ENCODE measurements at places on chromosomes 1 and 21.
A peak's percentile ranks its signal among the peaks of the same experiment; 100 is the strongest.

DNA sequence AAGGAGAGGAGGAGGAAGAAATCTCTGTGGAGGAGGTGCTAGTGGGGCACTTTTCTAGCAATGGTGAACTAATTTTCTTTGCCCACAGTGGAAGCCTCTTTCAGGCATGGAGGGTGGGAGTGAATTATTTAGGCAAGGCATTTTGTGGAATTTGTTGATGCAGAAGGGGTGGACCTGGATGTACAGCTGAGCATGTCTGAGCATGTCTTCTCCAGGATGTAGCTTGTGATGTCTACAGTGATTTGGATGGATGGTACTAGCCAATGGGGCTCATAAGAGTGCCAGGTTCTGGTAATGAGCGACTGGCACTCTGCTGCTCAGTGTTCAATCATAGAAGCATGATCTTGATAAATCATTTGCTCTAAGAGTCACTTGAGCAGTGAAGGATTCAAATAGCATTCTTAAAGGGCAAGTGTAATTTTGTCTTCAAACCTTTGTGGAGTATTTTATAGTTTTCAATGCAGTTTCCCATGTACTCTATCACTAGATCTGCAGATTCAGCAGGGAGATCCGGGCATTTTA lies 153.9 kb upstream of the LMO4 start:
- no peak for DNase-seq

DNA sequence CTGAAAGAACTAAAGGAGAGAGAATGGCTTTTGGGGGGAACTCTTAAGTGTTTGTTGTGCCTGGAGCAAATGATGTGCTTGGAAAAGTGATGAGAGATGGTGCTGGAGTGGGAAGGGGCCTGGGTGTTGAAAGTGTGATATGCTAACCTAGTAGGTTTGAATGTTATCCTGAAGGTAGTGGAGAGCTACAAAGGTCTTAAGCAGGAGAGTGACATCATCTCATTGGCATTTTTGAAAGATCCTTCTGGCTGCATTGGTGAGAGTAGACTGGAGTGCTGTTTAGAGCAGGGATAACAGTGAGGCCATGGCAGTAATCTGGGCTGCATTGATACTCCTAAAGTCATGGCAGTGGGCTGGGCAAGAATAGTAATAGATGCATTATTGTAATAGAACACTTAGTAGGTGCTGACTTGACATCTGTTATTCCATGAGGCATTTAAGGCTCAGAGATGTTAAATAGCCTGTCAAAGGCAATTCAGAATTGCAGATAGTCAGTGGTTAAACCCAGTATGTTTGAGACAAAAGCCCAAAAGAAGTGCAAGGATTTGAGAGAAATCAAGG lies 44.5 kb downstream of the MDM4 start:
- no peak for DNase-seq

GRCh38 chr1:55723001-55723400 lies 507.8 kb upstream of the USP24 start:
- DNase-seq: no peak

DNA sequence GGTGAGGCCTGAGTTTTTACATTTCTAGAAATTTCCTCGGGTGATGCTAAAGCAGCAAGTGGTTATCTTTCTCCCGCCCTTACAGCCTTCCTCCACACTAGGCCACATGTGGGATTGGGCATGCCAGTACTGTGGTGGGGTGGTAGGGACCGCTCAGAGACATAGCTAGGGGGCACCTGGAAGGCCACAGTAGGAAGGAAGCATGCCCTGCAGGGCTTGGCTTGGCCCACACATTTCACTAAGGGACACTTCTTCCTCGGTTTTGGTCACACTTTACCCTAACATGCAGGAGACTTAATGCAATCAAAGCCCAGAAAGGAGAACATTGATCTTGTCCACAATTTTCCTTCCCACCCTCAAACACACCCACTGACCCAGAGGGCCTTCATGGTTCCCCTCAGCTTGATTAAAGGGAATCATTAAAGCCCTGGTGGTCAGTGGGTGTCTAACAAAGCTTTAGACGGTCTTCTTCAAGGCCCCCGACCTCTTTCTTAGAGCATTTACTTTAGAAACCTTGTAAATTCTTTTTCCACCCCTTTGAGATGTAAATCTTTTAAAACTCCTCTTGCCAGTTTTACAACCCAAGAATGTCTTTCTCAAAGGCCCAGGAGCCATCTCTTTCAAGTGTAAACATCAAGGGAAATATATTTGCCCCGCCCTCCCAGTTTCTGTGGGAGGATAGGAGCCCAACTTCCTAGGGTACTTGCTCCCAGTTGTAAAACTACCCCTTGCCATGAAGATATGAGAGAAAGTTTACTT lies 246.4 kb upstream of the PTBP2 start:
- DNase-seq: no peak

GRCh38 chr1:72568113-72568512 lies 285.8 kb upstream of the NEGR1 start:
- no peak for DNase-seq

- no peak for DNase-seq
These were observed 191.4 kb downstream of the AMY1C start for GRCh38 chr1:103941086-103941485.

GRCh38 chr1:230752407-230752806 lies 5.2 kb downstream of the CAPN9 start:
- no peak for DNase-seq

- no peak for DNase-seq
These were observed 216.1 kb upstream of the GRIK3 start for GRCh38 chr1:37250371-37250770.

- DNase-seq: no peak
These were observed 137.1 kb downstream of the PLA2G4A start for GRCh38 chr1:186965847-186966246.

DNA sequence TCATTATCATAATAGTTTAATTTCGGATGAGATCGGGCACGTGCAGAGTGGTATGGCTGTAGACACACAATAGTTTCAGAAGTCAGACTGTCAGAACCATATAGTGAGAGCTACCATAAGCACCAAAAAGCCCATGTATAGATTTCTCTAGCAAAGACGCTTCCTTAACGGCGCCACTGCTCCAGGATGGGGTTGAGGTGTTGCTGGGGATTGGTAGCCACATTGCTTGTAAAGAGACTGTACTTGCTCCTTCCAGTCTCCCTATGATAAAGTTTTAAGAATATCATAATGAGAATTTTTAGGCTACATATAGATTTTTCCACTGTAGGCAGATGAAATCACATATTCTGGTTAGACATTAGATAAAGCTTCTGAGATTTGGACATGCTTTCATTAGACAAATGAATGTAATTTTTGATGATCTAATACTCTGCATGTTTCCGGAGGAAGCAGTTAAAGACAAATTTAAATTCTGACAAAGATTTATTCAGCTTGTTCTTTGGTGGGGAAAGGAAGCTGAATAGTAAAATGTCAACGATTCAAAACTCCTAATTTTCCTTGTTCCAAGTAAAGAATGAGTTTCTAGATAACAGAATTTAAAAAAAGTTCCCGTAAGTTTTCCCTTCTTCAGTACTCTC lies 77.7 kb downstream of the MAP3K7CL start:
- DNase-seq: no peak

DNA sequence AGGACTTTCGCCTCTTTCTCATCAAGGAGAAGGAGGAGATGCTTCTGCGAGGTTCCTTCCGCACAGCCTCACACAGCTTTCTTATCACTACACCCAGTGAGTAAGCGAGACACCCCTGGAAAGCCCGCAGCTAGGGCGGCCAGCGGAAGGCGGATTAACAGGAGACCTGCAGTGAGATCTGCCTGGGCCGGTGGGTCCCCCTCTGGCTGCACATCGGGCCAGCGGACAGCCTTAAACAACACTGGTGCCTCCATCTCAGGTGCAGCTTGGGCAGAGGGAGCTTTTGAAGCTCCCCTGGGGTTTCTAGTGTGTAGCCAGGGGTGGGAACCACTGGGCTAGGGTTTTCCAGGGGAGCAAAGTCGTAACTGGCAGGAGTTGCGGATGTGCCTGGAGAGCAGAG lies 17.5 kb upstream of the MTARC1 start:
- no peak for DNase-seq

- peak; percentile 41 for DNase-seq
These were observed 1.4 kb downstream of the CDA start for GRCh38 chr1:20590306-20590777.

DNA sequence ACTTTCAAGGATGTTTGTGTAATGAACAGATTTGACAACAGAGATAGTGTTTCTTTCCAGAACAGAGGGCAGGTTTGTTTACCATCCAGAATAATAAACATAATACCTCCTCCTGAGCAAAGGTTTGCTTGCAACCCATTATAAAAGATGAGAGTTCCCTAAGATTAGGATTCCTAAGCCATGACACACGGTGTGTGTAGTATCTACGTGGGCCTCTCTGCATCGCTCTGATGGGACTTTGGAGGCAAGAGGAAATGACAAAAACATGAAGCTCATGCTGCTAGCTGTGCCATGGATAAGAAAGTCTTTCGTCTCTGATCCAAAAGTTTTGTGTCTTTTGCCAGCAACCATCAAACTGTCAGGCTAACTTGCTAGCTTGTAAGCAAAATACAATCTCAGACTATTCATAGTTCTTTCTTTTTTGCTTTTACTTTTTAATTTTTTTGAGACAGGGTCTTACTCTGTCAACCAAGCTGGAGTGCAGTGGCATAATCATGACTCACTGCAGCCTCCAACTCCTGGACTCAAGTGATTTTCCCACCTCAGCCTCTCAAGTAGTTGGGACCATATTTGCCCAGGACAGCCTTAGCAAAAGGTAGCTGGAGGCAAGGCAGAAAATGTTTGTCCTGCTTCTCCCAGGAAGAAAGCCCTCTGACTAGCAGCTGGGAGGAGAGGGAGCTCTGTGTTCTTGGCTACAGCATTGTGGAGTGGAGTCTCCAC lies 81.1 kb downstream of the LHX4 start:
- DNase-seq: no peak

GRCh38 chr1:223233410-223234169 lies 90.5 kb upstream of the TLR5 start:
- no peak for DNase-seq

DNA sequence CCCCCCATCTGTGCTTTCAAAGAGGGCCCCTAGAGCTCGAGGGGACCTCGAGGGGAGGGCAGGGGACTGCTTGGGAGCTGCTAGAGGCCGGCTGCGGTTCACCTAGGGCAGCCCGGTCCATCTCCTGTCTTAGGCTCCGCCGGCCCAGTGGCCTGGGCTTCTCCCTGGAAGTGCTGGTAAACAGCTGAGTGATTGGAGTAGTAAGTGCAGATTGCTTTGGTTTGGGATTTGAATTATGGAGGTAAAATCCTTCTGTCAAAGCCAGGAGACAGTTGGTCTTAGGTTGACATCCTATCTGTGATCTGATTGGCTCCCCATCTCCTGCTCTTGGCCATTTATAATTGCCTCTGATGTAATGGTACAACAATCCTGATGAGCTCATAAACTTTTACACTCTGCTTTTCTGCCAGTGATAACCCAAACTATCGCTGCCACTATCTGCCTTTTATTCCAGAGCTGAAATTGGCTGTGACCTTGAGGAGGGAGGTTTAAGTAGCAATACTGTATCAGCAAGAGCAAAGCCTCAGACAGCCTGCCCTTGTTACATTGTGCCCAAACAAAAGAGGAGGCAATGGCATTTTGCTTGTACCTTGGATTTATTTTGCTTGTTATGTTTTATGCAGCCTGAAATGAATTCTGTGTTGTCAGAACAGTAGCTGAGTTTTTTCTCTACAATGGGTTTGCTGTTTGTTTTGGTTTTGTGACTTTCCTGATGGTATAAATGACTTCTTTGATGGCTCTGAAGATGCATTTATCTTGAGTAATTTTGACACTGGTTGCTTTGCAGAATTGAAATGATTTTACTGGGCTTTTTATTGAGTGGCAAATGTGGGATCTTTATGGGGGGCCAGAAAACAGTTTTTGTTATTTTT lies 2.4 kb downstream of the ARID1A start:
- DNase-seq: peak; percentile 65

DNA sequence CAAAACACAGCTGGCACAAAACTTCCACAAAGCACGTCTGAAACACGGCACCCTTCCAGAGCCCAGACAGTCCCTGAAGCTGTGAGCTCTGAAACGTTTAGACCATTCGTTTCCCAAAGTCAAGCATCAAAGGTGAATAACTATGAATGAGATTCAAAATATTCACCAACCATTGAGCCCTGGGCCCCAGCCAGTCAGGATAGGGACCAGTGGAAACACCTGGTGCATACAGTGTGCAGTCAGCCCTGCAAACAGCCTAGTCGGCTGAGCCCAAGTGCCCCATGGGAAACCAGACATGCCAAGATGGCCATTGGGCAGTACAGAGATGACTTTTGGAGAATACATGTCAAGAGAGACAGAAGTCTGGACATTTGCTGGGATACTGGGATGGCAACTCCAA lies 90.4 kb upstream of the EDN2 start:
- DNase-seq: no peak

GRCh38 chr1:67376381-67376780 lies 53.8 kb downstream of the SERBP1 start:
- peak; percentile 16 for DNase-seq

DNA sequence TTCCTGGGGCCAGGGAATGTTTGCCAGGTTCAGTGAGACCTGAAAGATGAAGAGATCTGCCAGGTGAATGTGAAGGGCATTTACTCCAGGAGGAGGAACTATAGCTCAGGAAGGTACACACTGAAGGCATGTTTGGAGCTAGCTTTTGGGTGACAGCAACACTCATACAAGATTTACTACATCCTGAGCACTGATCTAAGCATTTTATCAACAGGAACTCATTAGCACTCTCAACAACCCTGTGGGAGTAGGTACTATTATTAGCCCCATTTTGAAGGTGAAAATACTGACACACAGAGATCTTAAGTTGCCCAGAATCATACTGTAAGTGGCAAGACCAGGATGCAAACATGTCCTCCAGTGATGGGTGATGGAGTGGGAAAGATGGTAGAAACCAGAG lies 6.7 kb downstream of the GADD45A start:
- DNase-seq: no peak

DNA sequence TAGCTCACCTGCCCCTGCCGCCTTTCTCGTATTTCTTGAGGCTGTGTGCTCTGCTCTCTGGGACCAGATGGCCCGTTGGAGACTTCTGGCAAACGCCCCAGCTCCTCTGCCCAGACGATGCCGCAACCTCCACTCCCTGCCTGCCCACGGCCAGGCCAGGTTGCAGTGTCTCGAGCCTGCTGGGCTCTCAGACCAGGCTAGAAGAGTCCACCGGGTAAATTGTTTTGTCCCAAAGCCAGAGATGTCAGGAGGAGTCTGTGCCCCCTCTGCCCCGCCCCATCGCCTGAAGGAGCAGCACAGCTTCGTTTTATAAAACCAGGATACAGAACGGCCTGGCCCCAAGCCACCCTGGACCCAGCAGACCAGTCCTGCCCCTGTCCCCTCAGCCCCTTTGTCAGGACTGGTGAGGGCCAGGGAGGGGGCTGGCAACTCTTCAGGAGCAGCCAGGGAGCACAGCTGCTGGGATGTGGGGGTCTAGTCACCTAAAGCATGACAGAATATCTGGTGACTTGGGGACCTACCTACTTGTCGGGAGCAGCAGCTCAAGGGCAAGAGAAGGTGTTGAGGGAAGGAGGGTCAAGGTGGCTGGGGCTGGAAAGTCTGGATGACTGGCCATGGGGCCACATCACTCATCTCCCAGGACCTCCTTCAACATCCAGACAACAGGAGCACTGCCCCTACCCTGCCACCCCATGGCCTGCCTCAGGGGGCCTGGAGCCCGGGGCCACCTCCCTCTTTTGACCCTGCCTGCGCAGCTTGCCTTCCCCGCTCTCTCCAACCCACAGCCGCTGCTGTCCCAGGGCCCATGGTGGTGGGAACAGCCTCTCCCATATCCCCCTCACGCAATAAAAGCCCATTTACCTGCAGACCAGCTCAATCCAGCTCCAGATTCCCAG lies 33.9 kb upstream of the LBR start:
- DNase-seq: no peak
